ENCODE measurements at places on chromosomes 6 and 20. TPM values are rescaled to one million over a fixed set of nuclear protein-coding genes. Genes with fewer than 3 reads are reported as not detected.

Gene UBE2C
- total RNA-seq, result 207 TPM

Gene LTV1
- total RNA-seq, result 15.4 TPM

DNA sequence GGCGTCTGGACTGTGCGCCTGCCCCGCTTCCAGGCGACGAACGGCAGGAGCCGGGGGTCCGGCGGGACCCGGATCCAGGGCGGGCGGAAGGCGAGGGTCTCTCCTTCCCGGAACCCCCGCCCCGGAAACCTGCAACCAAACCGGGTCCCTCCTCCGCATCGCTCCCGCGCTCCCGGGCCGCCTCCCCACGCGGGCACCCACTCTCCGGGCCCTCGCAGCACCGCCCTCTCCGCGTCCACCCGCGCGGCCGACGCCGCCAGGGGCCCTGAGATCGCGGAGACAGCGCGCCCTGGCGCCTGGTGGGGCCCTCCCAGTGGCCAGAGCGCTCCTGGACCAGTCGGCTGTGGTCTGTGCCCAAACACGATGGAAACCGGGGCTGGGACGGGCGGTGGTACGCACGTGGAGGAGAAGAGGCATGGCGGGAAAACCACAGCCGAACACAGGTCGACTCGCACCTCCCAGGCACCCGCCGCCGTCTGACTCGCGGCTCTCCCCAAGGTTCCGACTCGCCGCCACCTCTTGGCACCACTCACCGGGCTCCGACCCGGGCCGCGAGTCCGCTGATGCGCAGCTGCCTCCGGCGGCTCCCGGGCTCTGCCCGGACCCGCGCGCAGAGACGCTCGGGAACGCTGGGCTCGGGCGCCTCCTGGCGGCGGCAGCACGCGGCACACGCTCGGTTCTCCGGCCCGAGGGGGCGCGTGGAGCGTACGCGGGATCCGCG, 7.9 kb downstream of the NKX2-2 start:
- no peak for DNase-seq

Gene WASF1
- total RNA-seq, result 17.0 TPM

Gene SLPI
- 55.1 TPM for total RNA-seq

DNA sequence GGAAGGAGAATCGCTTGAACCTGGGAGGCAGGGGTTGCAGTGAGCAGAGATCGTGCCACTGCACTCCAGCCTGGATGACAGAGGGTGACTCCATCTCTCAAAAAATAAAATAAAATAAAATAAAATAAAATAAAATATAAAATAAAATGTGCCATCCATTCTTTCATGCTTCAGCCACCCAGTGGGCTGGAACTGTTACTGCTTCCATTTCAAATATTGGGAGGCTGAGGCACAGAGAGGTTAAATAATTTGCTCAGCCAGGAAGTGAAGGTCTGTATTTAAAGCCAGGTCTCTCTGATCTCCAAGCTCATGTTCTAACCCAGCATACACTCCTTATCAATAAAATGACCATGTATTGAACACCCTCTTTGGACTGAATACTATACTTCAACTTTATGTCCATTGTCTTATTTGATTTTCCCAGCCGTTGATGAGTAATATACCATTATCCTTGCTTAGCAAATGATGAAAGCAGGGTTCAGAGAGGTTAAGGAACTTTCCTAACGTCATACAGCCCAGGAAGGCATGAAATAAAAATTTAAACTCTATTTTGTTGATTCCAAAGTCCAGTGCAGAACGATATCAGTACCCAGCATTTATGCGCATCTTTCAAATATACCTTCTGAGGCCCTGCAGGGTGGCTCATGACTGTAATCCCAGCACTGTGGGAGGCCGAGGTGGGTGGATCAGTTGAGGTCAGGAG, 25.8 kb upstream of the SLC9A8 start:
- no peak for DNase-seq

GRCh38 chr20:16560661-16561060, 12.6 kb downstream of the KIF16B start:
- DNase-seq, result no peak

DNA sequence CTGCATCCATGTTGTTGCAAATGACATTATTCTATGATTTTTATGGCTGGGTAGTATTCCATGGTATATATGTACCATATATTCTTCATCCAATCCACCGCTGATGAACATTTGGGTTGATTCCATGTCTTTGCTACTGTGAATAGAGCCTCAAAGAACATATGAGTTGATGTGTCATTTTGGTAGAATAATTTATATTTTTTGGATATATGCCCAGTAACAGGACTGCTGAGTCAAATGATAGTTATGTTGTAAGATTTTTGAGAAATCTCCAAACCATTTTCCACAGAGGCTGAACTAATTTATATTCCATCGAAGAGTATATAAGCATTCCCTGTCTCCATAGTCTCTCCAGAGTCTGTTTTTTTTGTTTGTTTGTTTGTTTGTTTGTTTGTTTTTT, 1373.5 kb downstream of the GRIK2 start:
- no peak for DNase-seq

- DNase-seq, result no peak
Observed at GRCh38 chr20:41052742-41053419, 24.3 kb downstream of the TOP1 start.

DNA sequence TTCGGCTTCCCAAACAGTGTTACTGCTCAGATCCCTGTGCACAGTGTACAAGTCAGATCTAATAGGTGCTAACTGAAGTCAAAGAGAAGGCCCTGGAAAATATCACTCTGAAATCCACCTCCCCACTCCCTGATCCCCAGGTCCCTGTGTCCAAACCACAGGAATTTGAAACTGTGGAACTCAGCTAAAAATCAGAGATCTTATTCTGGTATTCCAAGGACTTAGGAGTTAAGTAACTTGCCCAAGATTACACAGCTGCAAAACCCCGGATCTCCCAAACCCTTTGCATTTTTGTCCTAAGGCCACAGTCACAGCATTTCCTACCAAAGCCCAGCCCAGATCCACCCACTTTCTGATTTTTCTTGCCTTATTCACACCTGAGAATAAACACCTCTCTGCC, 32.3 kb upstream of the SLC23A2 start:
- DNase-seq, result peak; percentile 13

Gene ELOVL2
- total RNA-seq, result 0.41 TPM

Gene KIAA0408
- total RNA-seq, result not detected

DNA sequence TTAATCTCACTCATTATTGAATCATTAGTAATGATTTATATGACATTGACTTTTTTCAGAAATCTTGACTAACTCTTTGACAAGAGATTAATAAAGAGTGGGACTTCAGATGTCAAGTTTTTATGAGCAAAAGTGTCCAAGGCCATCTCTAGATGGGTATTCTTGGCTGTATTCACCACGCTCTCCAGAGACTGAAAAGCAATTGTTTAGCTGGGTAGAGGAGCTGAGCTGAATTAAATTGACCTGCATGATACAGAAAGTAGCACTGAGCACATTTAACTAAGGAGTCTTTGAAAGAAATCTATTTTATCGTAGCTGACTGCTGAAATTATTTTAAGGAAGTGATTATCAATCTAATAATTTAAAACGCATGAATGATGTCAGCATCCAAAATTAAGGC, 89.4 kb downstream of the LINC00237 start:
- no peak for DNase-seq

GRCh38 chr6:139313784-139314545, 22.2 kb upstream of the TXLNB start:
- DNase-seq, result no peak

- DNase-seq, result no peak
Observed at GRCh38 chr6:46539866-46540265, 48.6 kb upstream of the RCAN2 start.

Gene MAFB
- not detected for total RNA-seq

GRCh38 chr6:13979284-13980171, 54.8 kb downstream of the RNF182 start:
- DNase-seq, result no peak

Gene GPR63
- 1.9 TPM for total RNA-seq

GRCh38 chr6:148345578-148345977, 2.9 kb downstream of the SASH1 start:
- no peak for DNase-seq

GRCh38 chr6:41656002-41656691, 17.9 kb downstream of the MDFI start:
- no peak for DNase-seq

All from PC-9 (cell line).